ENCODE measurements at places on chromosomes 11 and 22. TPM values are rescaled to one million over a fixed set of nuclear protein-coding genes. Genes with fewer than 3 reads are reported as not detected.

The TIMP3 gene
- total RNA-seq, result 89.6 TPM

The VWA5A gene
- 22.0 TPM for total RNA-seq

The BCO2 gene
- total RNA-seq, result 4.9 TPM

The PGA5 gene
- 0.39 TPM for total RNA-seq

The CRYBB2 gene
- total RNA-seq, result not detected

- peak; percentile 88 for DNase-seq
These were observed at the start of gene ZBTB44 for GRCh38 chr11:130314750-130315285. Gene ZBTB44, minus strand, starts transcription at chr11:130314917. Its CDS starts 53,044 bp downstream, at chr11:130261873.

DNA sequence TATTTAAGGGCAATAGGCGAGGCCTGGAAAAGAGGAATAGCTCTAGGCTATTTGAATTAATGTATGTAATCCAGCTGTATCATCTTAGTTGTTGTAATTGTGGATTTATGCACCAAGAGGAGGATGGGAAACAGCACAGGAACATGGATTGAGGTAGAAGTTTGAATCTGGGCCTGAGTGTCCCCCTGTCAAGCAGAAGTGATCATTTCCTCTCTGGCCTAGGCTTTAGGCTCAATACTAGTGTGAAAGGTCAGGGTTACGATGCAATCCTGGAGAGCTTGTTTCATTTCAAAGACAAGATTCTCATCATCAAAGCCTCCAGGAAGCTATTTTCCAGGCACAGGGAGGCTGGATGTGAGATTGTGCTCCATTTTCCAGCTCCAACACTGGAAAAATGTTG lies 77.9 kb upstream of the HSD17B12 start:
- DNase-seq, result no peak

GRCh38 chr11:1496091-1496760 lies 9.6 kb upstream of the MOB2 start:
- no peak for DNase-seq

DNA sequence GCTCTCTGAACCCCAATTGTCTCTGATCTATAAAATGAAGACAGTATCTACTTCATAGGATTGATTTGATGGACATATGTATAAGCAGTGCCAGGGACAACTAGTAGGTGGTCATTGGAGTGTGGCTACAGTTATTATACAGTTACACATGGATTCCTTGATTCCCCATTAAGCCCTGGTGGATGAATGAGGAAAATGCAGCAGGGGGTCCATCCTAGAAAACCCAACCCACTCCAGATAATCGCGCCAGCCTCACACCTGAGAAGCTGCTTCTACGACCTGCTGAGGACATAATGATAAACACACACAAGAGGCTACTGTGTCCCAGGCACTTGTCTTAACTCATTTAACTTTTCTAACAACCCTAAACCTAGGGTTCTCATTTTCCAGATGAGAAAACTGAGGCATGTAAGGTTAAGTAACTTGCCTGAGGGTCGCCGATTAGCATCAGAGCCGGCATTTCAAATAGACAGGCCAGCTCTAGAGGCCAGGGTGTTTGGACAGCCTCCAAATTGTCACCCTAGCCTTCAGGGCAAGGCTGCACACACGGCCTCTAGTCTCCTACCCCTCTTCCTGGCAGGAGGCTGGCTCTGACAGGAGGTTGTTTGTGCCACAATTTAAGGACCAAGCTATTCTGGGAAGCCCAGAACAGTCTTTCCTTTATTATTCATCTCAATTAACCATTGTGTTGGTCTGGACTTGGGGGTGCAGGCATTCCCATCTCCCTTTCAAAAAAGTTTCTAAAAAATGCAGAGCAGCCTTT lies 3.8 kb upstream of the C11orf91 start:
- DNase-seq, result no peak

DNA sequence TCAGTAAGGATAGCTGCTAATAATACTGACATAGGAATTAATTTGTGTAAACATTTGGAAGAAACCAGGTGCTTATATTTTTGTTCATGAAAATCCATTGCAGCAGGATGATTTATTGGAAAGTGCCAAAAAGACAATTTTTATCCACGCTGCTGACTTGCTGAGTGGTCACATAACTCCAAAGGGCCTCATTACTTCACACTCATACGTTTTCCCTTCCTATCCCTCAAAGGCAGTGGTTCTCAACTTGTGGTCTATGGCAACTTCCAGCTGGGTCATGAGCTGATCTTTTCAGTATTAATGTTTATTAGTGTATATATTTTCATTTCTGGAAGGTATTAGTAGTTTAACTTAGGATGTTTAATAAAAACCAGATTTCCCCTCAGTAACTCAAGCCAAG lies 178.1 kb downstream of the UVRAG start:
- no peak for DNase-seq

- no peak for DNase-seq
These were observed 831 bp upstream of the TP53AIP1 start for GRCh38 chr11:128943428-128943976.

GRCh38 chr22:30332551-30332950 lies 5.8 kb upstream of the TBC1D10A start:
- DNase-seq, result no peak

GRCh38 chr22:31995807-31996206 lies 47.3 kb upstream of the SLC5A1 start:
- DNase-seq, result no peak

All from skin of body (tissue), 3 donors.